ENCODE measurements at places on chromosomes 1 and 21. TPM values are rescaled to one million over a fixed set of nuclear protein-coding genes. Genes with fewer than 3 reads are reported as not detected.
A peak's percentile ranks its signal among the peaks of the same experiment; 100 is the strongest.

- peak; percentile 78 for DNase-seq
Measured at GRCh38 chr21:17051054-17051453, 461.8 kb upstream of the CXADR start.

DNA sequence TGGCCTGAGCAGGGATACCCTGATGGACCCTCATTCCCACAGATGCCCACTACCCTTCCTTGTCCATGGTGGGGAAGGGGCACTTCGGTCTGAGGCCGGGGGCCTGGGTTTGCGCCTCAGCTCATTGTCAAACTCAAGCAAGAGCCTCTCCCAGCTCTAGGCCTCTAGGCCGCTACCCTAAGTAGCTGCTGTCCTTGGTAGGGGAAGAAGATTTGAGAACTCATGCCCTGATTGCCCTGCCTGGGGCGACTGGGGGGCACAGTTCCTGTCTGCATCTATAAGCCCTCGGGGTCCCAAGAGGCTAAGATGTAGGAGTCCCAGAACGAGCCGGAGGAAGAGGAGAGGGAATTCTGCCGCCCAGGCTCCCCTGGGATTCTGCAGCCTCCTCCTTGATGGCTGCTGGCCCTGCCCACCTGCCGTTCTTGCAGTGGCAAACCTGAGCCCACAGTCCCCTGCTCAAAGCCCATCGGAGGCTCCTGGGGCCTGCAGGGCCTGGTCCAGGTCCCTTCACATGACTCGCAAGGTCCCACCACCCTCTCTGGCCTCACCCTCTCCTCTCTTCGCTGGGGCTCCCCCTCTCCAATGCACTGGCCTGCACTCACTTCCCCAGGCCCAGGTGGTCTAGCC lies 20.4 kb upstream of the CASZ1 start:
- no peak for DNase-seq

DNA sequence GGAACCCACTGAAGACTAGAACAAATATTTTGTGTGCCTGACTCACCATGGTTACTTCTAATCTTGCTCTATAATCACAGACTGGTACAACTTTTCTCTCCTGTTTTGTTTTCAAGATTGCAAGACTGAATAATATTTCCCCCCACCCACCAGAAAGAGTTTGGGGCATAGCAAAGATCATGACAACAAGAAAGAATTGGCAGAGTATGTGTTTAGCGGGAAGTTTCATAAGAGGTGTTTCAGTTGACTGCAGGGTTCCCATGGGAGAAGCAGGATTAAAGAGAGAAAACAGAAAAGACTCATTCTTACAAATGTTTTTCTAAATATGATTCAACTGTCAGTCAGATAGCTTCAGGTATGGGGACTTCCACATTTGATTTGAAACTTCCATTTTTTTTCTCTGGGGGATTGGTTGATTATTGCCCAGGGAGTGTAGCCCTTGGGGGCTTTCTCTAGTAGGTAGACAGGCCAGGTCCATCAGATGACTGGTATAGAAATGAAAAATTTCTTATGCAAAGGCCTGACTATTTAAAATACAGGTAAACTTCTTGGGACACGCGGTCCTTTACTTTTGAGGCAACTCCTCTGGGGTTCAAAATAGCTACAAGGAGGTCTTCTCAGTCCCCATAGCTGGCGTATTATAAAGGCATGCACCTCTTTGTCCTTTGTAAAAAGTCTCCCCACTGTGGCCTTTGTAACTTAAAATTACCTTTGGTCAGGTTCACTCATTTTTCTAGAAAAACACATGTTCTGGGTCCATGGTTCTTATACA lies 13.9 kb downstream of the OR14I1 start:
- no peak for DNase-seq

GRCh38 chr21:41662761-41663160 lies 104.1 kb downstream of the RIPK4 start:
- DNase-seq = no peak

The CRP gene
- not detected for polyA plus RNA-seq

DNA sequence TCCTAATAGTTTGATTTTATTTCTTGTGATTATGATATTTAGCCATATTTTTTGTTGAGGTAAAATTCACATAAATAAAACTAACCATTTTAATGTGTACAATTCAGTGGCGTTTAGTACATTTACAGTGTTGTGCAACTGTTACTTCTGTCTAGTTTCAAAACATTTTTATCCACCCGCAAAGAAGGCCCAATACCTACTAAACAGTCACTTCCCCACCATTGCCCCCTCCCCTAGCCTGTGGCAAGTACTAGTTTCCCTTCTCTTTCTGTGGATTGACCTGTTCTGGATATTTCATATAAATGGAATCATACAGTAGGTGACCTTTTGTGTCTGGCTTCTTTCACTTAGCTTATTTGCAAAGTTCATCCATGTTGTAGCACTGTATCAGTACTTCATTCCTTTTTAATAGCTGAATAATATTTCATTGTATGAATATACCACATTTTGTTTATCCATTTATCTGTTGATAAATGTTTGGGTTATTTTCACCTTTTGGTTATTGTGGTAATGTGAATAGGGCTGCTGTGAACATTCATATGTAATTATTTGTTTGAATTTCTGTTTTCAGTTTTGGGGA lies 4.1 kb downstream of the FLVCR1 start:
- no peak for DNase-seq

The PLEKHA6 gene
- polyA plus RNA-seq = 4.5 TPM

DNA sequence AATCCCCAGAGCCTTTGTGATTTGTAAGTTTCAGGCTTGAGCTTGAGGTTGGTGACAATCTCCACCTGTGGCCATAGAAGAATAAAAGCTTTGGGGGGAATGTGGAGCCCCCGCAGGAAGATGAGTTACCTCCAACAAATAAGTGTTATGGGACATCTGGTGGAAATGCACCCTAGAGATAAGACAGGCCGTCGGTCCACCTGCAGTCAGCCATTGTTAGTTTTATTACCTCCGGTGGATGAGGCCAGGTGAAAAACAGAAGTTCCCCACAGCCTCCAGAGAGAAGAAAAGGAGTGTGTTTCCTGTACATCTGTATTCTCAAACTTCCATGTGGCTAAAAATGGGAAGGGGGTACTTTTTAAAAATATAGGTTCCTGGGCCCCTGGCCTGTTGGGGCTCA lies 137.4 kb downstream of the KAZN start:
- no peak for DNase-seq

GRCh38 chr1:225653463-225654276 lies 747 bp upstream of the ENAH start:
- peak; percentile 89 for DNase-seq

The KIAA1614 gene
- 1.3 TPM for polyA plus RNA-seq

The ALX3 gene
- not detected for polyA plus RNA-seq

DNA sequence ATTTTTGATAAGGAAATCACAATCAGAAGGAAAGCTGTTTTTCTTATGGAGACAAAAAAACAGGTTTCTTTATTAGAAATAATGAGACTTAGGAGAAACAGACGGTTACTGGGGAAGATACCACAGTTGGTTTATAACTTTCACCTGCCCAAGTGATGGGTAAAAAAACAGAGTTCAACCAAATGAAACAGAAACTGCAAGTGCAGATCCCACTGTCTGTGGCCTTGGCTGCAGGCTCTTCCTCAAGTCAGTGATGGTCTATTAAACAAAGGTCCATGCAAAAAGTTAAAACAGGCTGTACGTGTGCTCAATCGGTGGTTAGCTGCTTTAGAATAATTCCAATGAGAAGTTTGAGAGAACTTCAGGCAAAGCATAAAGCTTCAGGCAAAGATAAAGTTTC lies 112.1 kb upstream of the NEGR1 start:
- DNase-seq = no peak

DNA sequence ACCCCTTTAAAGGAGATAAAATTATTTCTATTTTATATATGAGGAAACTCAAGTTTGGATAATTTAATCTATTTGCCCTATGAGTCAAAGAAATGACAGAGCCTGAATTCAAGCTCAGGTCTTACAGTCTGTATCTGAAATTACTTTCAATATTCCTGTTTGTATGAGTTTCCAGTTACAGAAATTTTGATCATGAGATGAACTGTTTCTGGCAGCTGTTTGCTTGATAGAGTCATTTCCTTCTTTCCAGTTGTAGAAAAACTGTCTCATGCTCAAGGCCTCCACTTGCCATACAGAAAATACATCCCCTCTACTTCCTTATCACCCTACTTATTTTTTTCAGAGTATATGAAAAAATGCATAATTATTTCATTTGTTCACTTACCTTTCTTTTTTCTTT lies 87.6 kb downstream of the PTPRC start:
- peak; percentile 60 for DNase-seq

DNA sequence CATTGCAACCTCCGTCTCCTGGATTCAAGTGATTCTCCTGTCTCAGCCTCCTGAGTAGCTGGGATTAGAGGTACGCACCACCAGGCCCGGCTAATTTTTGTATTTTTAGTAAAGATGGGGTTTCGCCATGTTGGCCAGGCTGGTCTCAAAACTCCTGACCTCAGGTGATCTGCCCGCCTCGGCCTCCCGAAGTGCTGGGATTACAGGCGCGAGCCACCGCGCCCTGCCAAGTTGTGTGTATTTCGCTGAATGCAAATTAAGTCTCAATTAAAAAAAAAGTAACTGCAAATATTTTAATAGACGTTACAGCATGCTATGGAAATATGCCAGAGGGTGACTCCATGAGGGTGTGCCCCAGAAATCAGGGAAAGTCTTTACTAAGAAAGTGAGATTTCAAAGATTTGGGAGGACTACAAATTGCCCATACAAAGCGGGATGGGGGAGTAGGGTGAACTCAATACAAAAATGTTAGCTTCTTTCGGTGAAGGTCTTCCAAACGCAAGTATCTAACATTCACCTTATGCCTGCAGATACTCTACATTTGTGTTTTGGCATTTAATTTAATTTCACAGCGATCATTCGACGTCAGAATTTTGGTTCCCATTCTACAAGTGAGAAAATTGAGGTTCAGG lies 85.6 kb downstream of the NKAIN1 start:
- DNase-seq = peak; percentile 65

GRCh38 chr1:205248793-205249601 lies 21.3 kb downstream of the TMCC2 start:
- DNase-seq = no peak

DNA sequence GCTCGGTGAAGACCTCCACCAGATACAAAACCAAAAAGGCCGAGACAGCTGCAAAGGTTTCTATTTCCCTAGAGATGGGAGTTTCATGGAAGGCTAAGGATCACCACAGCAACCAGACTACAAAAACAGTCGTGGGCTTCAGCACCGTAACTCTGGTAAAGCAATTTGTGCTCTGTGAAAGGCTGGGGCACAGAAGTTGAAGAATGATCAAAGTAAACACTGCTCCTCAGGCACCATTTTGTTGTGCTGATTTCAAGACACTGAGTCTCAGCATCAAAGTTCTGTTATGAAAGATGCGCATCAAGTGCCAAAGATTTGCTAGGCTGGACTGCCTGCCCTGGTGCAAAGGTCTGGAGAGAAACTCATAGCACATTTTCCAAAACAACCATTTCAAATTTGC lies 116.2 kb downstream of the TGFBR3 start:
- no peak for DNase-seq

- peak; percentile 10 for DNase-seq
Measured at GRCh38 chr1:54188291-54188690, 11.5 kb downstream of the CYB5RL start.

The SOX13 gene
- 3.0 TPM for polyA plus RNA-seq

The INTS3 gene
- polyA plus RNA-seq = 19.9 TPM

DNA sequence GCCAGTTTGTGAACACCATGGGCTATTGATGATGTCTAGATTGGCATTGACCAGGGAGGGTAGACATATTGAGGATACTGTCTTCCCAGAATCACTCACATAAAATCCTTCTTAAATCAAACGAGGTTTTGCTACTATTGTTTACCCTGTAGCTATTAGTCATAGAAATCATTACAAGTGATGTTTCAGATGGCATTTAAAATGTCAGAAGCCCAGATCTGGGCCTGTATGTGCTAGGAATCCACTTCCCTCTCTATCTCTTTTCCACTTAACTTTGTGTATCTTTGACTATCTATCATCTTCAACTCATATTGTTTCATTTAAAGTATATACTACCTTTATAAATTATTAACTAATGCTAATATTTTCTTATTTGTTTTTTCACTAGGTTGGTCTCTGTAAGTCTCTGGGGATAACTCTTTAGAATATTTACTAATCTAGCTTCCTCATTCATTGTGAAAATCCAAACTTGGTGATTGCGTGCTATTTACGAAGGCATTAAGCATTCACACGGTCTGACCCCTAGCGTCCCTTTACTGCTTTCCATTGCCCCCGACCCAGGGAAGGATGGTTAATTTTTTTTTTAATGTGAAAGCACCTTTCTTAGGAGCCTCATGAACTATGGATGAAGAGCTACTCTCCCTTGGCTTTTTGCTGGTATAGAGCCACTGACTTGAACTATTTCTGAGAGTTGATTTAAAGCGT lies 281.8 kb downstream of the GPATCH2 start:
- no peak for DNase-seq

- DNase-seq = no peak
Measured at GRCh38 chr1:55046871-55047270, 7.5 kb downstream of the PCSK9 start.

DNA sequence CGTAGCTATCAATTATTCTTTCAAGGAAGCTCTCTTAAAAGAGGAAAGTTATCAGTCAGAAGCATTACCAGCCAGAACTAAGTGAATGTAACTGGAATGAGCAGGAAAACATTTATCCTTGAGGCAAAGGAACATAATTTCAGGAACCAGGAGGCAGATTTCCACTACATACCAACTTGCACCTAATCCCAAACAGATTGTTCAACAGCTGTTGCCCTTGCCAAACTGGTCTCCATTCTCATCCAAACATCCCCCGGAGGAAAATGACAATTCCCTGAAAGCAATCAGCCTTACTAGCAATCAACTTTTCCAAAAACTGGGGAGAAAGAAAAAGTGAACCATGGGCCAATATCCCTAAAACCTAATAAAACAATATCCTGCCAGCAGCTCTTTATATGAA lies 35.0 kb downstream of the ENAH start:
- DNase-seq = no peak

The GJC2 gene
- 0.14 TPM for polyA plus RNA-seq

GRCh38 chr1:226327761-226328162 lies 18.8 kb upstream of the LIN9 start:
- no peak for DNase-seq

- DNase-seq = peak; percentile 99
Measured at GRCh38 chr21:34702341-34703170, 33.8 kb downstream of the CLIC6 start.

The SPATA17 gene
- polyA plus RNA-seq = 1.3 TPM

The SPRR2A gene
- not detected for polyA plus RNA-seq

The ARHGEF11 gene
- polyA plus RNA-seq = 11.0 TPM

DNA sequence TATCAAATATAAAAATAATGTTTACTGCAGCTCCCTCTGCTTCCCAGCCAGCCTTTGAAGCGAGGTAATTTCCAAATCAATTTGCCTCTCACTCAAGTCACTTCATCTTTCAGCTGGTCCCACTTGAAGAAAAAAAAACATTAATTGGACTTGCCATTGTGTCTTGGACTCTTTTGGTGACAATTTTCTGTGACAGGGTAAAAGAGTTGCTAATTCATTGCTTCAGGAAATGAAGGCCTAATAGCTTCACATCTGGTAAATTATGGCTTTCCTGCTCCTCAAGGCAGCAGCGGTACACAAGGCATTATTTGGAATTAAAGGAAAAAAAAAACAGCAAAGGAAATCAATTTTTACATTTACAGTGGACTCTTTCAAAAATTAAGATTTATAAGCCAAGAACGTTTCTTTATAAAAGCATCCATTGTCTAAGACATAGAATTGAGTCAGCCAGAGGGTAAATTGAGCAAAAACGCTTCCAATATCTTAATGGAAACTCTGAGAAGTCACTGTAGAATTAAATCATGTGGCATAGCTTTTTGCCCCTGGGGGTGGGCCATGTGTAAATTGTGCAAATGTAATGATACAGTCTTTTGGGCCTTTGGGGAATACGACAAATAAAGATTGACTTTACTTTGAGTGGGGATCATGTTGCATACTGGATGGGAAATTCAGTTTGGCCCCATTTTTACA lies 102.5 kb downstream of the LYPLAL1 start:
- DNase-seq = no peak

The AHDC1 gene
- 3.9 TPM for polyA plus RNA-seq

- no peak for DNase-seq
Measured at GRCh38 chr1:3465935-3466321, 11.5 kb downstream of the ARHGEF16 start.

Data from GM23248 (cell line).